ENCODE measurements at places on chromosomes 7 and 10.

GRCh38 chr10:5910323-5911100 lies 20.5 kb downstream of the FBH1 start:
- no peak for DNase-seq

- DNase-seq: no peak
Observed at GRCh38 chr10:26525586-26525985, 87.4 kb downstream of the APBB1IP start.

GRCh38 chr7:22588351-22588750 lies 88.4 kb upstream of the STEAP1B start:
- no peak for DNase-seq

DNA sequence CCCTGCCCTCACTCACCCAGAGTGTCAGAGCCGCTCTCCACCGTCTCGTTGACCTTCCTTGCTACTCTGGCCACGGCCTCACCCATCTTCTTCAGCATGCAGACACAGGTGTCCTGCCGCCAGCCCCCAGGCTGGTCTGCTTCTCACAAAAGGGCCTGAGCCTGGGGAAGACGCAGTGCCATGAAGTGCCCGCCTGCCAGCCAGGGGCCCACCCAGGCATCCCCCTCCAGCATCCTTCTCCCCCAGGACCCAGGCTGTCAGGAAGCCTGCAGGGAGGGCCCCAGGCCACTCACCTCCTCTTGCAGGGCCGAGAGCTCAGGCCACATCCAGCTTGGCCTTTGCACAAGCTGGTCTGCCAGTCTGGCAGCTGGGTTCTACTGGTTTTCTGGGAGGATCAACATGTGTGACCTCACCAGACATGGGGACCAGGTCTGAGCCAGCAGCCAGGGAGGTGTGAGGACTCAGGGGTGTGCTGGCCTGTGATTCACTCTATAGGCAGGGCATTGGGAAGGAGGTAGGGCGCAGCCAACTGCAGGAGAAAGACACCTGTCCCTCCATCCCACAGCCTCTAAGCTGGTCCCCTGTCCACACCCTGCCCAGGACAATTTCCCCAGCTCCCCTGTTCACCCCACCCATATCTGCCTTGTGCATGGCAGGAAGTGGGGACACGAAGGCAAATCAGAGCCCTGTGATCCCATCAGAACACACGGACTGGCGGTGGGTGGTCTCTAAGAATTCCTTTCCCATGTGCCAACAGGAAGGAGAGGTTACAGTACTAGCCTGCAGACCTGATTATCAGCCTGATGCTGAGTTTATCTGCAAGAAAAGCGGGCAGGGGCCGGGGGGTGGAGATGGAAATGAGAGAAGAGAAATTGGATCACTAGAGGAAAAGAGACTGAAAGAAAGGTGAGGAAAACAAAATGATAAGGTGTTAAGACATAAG lies 5.7 kb downstream of the LRRC20 start:
- DNase-seq: no peak

DNA sequence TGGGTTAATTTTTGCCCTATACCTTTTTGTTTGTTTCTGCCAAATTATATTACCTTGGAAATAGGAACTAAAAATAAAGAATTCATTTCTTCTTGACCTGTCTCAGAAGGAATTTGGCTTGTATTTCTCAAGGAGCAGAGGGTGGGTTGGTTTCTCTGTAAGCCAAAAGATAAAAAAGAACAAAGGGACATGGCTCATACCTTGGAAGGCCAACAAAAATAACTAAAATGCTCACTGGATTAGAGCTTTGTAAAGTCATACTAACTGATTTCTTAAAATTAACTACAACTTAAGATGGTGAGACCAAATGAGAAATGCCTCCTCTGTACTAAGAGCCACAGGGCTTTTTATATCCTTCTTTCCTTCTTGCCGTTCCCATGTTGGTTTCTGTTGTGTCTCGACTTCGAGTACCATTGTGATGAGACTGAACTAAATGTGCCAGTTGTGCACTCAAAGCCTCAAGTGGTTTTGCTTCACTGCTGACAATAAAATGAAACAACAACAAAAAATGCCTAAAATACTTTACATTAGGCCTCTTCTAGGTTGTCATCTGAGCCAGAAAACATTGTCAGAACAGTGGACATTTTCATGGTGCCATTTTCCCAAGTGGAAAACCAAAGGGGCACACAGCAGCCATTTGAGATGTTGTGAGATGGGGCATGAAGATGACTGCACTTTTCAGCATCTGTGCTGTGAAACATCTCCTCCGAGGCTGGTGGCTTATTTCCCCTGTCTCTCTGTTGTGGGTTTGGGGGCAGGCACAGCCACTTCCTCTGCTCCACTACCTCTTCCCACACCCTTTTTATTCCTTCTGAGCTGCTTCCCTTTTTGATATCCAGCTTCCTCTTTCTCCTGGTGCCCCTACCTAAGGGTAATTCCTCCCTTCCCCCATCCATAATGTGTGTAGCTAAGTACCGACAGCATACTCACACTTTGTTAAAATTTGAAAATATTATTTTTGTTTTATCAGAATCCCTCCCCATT lies 51.8 kb upstream of the AGR3 start:
- DNase-seq: peak; percentile 37

- DNase-seq: no peak
Observed at GRCh38 chr10:35480142-35480541, 125.0 kb upstream of the GJD4 start.

DNA sequence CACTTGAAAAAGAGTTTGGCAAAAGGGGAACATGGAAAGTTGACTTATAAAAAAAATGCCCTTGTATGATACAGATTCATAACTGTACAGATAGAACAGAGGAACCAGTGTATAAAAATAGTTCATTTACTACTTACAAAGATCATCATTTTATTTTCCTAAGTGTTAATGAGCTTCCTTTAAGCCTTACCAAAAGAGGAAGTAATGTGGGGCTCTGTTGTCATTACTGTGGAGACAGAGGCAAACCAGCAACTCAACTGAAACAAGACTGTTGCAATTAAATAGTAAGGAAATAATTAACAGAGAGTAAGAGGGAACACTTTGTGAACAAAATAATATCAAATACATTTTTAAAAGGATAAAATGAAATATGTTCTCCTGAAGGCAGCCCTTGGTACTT lies 526.2 kb upstream of the ADARB2 start:
- DNase-seq: no peak

- DNase-seq: peak; percentile 42
Observed at GRCh38 chr7:3747467-3747866, 446.4 kb downstream of the SDK1 start.

GRCh38 chr10:50405723-50406122 lies 154.4 kb upstream of the ASAH2 start:
- no peak for DNase-seq

GRCh38 chr10:47255033-47255813 lies 44.8 kb upstream of the GDF10 start:
- no peak for DNase-seq

- DNase-seq: no peak
Observed at GRCh38 chr7:134362587-134363483, 46.1 kb upstream of the SLC35B4 start.

GRCh38 chr7:155618708-155619633 lies 25.5 kb upstream of the RBM33 start:
- DNase-seq: no peak

DNA sequence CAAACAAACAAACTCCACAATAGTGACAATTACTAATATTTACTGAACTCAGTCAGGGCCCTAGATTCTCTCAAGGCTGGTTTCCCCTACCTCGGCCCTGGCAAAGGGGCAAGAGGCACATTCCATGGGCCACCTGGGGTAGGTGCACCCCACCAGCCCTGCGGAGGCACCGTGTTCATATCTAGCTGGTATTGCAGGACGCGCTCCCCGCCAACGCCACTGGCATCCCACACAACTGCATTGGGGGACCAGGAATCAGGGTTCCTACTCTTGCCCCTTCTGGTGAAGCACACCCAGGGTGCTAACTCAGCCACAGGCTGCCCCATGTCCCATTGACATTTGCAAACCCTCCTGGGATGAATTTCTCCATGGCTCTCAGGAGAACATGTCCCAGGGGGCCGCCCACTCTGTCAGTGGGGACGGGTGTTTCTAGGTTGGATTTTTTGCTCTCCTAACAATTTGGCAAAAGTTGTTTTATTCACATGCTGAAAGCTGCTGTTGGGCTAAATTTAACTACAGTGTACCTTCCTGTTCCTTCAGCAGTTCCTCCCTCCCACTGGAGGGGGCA lies 76.7 kb downstream of the ZRANB1 start:
- no peak for DNase-seq

GRCh38 chr7:20220921-20221547 lies 3.9 kb upstream of the MACC1 start:
- no peak for DNase-seq

GRCh38 chr10:10830293-10830986 lies 187.2 kb upstream of the CELF2 start:
- no peak for DNase-seq

- no peak for DNase-seq
Observed at GRCh38 chr7:93146036-93146435, 2.1 kb downstream of the SAMD9L start.

DNA sequence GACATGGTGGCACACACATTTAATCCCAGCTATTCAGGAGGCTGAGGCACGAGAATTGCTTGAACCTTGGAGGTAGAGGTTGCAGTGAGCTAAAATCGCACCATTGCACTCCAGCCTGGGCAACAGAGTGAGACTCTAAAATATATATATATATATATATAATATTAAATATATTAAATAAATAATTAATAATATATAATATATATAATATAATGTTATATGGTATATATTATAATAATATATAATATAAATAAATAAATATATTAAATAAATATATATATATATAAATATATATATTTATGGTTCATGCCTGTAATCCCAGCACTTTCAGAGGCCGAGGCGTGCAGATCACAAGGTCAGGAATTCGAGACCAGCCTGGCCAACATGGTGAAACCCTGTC lies 33.9 kb upstream of the PBLD start:
- DNase-seq: no peak

DNA sequence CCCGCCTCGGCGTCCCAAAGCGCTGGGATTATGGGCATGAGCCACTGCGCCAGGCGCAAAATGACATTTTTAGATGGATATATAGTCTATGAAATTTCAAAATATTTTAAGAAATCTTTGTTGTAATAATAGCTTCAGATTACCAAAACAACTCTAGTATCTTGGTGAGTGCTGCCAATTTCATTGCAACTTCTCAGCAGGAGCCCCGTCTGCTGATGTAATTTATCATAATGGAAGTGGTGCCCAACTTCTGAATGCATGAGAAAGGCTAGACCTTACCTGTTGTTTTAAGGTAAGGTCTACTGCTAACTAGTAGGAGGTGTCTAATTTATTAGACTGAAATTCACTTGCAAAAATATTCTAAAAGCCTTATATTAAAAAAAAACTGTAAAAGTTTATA lies 20.0 kb downstream of the PDSS1 start:
- DNase-seq: no peak

DNA sequence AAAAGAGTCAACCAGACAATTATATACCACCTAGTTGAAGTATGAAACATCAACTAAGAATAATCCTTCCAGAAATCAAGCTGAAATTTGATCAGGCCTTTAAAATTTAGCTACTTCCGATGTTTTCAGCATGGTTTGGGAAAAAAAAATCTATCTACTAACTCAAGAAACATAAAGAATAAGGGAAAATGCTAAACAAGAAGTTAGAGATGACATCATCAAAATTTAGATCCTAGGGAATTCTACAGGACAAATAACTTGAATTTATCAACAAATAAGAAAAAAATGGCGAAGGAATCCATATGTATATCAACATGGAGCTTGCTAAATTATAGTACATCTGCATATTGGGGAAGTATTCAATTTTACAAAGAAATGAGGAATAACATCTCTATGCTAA lies 36.3 kb downstream of the HYAL4 start:
- no peak for DNase-seq

GRCh38 chr10:54342058-54342457 lies 459.0 kb downstream of the PCDH15 start:
- DNase-seq: no peak

- no peak for DNase-seq
Observed at GRCh38 chr7:131203291-131203976, 124.2 kb upstream of the MKLN1 start.

DNA sequence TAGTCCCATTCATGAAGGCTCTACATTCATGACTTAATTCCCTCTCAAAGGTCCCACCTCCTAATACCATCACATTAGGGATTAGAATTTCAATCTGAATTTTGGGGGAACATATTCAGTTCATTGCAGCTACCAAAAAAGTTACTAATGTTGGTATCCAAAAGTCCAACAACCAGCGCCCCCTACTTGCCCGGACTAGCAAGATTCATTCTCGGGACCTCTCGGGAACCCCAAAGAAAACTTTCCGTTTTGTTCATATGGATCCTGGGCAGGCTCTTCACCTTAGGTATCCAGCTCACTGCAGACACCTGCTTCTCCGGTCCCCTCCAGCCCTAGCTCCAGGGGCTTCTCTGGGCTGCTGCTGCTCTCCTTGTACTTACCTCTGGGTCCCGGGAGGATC lies 8.9 kb upstream of the GRK5 start:
- no peak for DNase-seq

GRCh38 chr7:66967029-66967428 lies 28.4 kb downstream of the SBDS start:
- DNase-seq: no peak

DNA sequence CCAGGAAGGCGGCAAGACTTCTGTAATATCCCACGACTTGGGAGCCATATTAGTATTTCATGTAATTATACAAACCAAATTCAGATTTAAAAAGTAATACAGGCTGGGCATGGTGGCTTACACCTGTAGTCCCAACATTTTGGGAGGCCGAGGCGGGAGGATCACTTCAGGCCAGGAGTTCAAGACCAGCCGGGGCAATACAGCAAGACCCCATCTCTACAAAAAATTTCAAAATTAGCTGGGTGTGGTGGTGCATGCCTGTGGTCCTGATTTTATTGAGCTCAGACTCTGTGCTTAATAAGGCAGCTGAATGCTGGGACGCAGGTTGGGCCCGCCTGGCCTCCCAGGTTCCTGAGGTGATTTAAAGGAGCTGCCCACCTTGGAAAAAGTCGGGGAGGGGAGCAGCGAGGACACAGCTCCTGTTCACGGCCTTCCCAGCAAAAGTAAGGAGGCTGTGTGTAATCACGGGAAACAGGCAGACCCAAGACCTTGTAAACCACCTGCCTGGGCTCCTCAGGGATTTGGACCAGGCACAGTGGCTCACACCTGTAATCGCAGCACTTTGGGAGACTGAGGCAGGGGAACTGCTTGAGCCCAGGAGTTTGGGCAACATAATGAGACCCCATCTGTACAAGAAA lies 93.0 kb upstream of the DNAAF5 start:
- no peak for DNase-seq

All from naive B cell (primary cell).